ENCODE measurements at places on chromosomes 5 and 9. TPM values are rescaled to one million over a fixed set of nuclear protein-coding genes. Genes with fewer than 3 reads are reported as not detected.

DNA sequence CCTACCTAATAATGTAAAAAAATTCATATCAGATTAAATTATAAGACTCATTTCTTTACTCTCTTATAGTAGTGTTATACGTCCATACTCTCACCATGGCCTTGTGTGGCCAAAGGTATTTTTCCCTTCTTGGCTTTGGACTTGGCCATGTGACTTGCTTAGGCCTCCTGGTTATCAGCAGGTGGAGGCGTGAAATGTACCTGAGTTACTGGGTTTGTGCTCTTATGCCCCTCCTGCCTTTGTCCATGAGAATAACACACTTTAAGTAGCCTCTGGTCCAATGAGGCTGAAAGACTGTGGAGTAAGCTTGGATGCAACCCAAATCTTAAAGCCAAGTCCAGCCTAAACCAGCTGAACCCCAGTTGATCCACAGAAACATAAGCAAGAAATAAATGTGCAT lies 68.7 kb downstream of the RETREG1 start:
- no peak for DNase-seq

DNA sequence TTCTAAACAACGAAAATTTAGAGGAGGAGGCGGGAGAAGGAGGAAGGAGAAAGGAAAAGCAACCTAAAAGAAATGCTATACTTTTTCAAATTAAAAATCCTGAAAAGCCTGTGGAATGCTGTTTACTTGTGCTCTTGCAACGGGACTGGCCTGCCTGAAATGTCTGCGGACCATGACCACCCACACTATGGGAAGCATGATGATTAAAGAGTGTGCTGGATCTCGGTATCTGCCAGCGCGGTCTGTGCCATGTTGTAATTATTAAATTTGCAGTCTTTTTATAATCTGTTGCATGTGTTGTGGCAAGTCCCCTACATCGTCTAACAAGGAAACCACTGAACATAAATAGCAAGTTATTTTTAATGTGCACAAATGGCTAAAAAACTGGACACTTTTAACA lies 111.4 kb downstream of the FANCC start:
- no peak for DNase-seq

DNA sequence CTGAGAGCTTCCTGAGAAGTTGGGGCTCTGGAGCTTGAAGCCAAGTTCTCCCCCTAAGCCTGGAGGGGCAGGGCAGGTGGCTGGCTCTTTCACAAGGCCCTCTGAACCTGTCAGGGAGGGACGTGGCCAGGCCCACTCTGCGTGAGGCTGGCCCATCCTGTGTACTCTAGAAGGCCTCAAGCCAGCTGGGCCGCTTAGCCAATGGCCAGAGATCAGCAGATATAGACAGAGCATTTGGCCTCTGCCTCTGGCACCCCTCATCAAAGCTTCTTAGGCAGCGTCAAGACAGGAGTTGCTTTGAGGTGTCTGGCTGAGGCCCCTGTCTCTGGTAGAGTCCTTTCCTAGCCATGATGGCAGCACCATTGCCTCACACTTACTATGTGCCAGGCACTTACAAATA lies 105.6 kb downstream of the FGF18 start:
- no peak for DNase-seq

GRCh38 chr9:101326501-101326900 lies 58.3 kb downstream of the BAAT start:
- no peak for DNase-seq

- no peak for DNase-seq
Observed at GRCh38 chr5:94433397-94434163, 184.8 kb downstream of the KIAA0825 start.

GRCh38 chr9:99169982-99170761 lies 51.6 kb downstream of the ALG2 start:
- peak; percentile 44 for DNase-seq

- no peak for DNase-seq
Observed at GRCh38 chr5:92504346-92504745, 1076.7 kb downstream of the NR2F1-AS1 start.

- DNase-seq = no peak
Observed at GRCh38 chr9:95752129-95752731, 123.3 kb upstream of the ERCC6L2 start.

- DNase-seq = no peak
Observed at GRCh38 chr5:124297826-124298225, 448.6 kb downstream of the ZNF608 start.

DNA sequence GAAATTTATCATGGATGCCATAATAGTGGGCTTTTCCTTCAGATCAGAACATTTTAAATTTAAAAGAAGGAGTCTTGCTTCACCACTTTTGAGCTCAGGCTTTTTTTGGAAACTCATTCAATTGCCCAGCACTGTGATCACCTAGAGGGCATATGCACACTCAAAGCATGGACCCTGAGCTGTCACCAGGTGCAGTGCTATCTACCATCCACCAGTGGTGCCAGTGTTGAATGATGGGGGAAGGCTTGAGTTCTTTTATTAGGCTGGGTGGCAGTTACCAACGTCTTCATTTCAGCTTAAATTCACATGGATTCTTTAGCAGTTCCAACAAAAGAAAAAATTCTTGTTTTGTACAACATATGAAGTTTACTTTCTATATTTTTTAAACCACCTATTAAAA lies 164.1 kb downstream of the CFAP90 start:
- no peak for DNase-seq

DNA sequence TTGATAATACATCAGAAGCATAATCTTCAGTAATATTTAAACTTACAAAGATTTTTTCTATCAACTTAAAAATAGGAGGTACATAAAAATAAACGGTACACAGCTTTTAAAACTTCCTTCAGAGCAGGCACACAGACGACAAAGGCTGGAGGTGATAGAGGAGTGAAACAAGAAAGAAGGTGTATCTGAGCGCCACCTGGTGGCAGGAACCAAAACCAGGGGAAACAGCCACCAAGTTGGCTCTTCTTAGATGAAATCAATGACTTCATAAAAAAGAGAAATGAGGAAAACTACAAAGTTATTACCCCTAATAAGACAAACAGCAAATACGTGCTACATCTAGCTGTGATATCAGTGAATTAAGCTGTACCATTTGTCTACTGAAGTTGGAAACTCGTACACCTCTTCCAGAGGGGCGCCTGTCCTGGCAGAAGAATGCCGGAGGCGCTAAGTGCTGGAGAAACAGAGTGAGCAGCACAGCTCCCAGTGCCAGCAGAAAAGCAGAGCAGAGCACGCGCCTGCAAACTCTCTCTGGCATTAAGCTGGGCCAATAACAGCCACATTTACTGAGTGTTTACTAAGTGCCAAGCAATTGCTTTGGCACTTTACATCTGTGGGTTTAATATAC lies 85.9 kb downstream of the SETX start:
- DNase-seq = peak; percentile 80

GRCh38 chr5:67887748-67888161 lies 327.8 kb upstream of the PIK3R1 start:
- DNase-seq = no peak

DNA sequence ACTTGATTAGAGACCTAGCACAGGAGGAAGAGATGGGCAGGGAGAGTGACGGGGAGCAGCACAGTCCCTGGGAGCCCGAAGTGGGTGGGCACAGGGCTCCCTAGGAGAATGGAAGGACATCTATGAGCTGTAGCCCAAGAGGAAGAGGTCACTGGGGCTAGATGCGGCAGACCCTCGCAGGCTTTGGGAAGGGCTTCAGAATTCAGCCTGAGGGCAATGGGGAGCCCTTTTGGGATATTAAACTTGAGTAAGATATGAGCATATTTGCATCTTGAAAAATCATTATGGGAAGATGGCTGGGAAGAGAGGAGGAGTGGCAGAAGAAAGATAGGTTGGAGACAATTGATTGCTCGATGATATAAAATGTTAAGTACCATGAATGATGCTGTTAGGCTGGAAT lies 48.9 kb upstream of the IL17B start:
- no peak for DNase-seq

GRCh38 chr5:134649163-134649835 lies 714 bp downstream of the SEC24A start:
- no peak for DNase-seq

- DNase-seq = no peak
Observed at GRCh38 chr5:82815871-82816270, 261.3 kb downstream of the TMEM167A start.

- DNase-seq = no peak
Observed at GRCh38 chr9:37239224-37239859, 119.0 kb downstream of the ZCCHC7 start.

GRCh38 chr5:79399046-79399445 lies 114.9 kb downstream of the HOMER1 start:
- DNase-seq = no peak

GRCh38 chr5:67179697-67180361 lies 16.8 kb downstream of the CD180 start:
- no peak for DNase-seq

Gene TNC
- 3.3 TPM for total RNA-seq

Gene MEIKIN
- not detected for total RNA-seq

Gene PCDHGC3
- total RNA-seq = 29.4 TPM

Gene PHF24
- total RNA-seq = 0.53 TPM

Gene GPR107
- total RNA-seq = 33.2 TPM

Gene TMEM252
- not detected for total RNA-seq

Gene SLC36A1
- 13.7 TPM for total RNA-seq

Gene CDH6
- total RNA-seq = 1.1 TPM

Gene PCDHB14
- total RNA-seq = 2.6 TPM

Gene TSLP
- 0.73 TPM for total RNA-seq
